Renal cortex interstitium (tissue), 15 donors: ENCODE measurements at places on chromosomes 16 and 17. TPM values are rescaled to one million over a fixed set of nuclear protein-coding genes. Genes with fewer than 3 reads are reported as not detected.

GRCh38 chr17:65143889-65144604 lies 6.9 kb downstream of the RGS9 start:
- no peak for DNase-seq

DNA sequence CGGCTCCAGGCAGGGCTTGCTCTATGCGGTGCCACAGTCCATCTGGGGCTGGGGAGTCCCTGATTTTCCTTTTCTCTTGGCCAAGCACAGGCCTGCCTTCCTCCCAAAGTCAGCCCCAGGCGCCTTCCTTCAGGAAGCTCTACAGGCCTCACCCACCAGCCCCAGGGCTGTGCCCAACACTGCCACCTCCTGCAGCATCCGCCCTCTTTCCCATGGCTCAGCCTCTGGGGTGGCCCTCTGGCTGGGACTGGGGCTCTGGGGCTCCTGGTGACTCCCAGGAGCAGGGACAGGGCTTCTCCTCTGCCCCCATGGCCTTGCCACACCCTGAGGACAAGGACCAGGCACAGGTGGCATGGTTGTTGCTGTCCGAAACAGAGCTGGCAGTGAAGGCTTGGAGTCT lies 817 bp downstream of the ITGB4 start:
- DNase-seq = no peak

DNA sequence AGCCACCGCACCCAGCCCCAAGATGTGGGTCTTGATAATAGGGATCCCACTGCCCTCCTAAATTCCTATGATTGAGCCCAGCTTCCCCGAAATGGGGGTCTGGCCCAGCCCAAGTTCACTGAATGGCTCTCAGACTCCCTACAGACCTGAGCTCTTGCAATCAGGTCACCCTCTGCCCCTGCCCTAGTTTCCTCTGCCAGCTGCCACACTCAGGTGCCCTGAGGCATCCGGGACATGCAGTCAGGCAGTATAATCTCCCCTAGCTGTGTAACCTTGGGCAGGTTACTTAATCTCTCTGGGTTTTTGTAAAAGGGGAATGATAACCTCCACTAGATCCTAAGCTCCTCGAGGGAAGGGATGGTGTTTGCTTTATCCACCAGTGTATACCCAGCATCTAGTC lies 61.1 kb upstream of the TOB1 start:
- DNase-seq = no peak

DNA sequence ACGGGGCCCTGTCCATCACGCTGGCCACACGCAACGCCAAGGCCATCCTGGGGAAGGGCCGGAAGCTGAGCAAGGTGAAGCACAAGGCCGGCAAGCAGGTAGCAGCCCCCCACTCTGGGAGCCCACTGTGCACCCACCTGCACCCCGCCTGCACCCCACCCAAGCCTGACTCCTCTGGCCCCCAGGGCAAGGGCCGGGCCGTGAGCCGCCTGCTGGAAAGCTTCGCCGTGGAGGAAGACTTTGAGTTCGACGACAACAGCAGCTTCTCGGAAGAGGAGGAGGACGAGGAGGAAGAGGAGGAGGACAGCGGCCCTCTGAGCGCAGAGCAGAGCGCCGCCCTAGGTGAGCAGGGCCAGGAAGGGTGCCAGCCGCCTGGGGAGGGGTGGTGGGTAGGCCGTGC lies 54.0 kb downstream of the ACTG1 start:
- DNase-seq = no peak

DNA sequence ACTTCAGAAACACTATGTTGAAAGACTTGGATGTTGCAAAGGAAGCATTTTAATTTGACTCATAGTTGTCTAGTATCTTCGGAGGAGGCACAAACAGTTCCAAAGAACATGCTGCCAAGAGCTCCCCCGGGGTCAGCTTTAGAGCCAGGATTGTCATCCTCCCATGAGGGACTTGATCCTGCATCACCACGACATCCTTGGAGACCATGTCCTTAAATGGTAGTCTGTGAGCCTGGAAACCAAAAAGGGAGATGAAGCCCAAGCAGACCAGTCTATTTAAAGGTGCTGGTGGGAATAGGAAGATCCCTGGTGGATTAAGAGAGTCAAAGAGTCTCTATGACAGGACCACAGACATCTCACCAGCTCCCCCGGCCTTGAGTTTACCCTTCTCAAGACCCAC lies 33.3 kb upstream of the DYNLRB2 start:
- no peak for DNase-seq

DNA sequence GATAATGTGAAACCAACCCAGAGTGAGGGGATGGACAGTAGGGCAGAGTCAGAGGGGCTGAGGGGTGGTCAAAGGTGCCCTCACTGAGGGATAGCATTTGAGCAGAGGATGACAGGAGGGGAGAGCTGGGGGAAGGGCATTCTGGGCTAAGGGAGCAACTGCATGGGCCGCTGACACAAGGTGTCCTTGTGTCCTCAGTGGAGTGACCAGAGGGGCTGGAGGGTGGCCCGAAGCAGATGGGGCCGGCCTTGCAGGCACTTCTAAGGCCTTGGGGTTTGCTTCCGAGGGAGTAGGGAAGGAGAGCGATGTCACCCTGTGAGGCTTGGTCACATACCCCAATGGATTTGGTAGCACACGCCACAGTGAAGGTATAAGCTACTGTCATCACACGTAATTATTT lies 10.0 kb downstream of the NUBP1 start:
- no peak for DNase-seq

Gene TRPV2
- polyA plus RNA-seq = 1.8 TPM

- DNase-seq = no peak
These were observed 963.1 kb upstream of the GOT2 start for GRCh38 chr16:59697236-59697635.

Gene WFDC1
- 1.9 TPM for polyA plus RNA-seq

GRCh38 chr16:374616-374926 lies 4.2 kb upstream of the MRPL28 start:
- no peak for DNase-seq

GRCh38 chr17:44187131-44187899 lies 543 bp downstream of the TMUB2 start:
- DNase-seq = no peak

Gene C16orf82
- not detected for polyA plus RNA-seq
